ENCODE measurements at places on chromosomes 16 and 17. TPM values are rescaled to one million over a fixed set of nuclear protein-coding genes. Genes with fewer than 3 reads are reported as not detected.

DNA sequence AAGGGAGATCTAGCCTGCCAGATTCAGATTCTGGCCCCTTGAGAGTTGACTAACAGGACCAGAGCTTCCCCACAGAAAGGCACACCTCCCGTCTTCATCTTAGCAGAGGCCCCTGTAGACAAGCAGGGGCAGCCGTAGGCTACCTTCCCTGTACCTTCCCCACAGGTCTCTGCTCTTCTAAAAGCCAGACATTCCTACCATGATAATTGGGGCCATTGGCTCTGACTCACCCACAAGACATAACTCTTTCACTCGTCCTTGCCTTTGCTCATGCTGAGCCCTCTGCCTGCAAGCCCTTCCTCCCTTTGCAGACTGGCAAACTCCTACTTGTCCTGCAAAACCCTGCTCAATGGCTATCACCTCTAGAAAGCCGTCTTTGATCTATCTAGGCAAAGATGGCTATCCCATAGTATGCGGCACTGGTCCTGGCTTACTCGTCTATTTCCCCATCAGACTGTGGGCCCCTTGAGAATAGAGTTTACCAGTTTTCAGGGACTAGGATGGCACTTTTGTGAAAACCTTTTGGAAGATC lies 43.8 kb downstream of the PIMREG start:
- no peak overlapping the region for H3K4me3 ChIP-seq
- H3K36me3 ChIP-seq: no peaks in the 10 kb centered on the region
- H3K27ac ChIP-seq: no peak overlapping the region
- H3K4me1 ChIP-seq: no peaks in the 10 kb centered on the region
- no peak for DNase-seq

GRCh38 chr16:48366165-48367093 lies 18.8 kb downstream of the SIAH1 start:
- DNase-seq: peak; percentile 59
- no peaks in the 10 kb centered on the region for H3K27me3 ChIP-seq
- H3K36me3 ChIP-seq: no peaks in the 10 kb centered on the region
- peaks cover 36% of the 10 kb centered on the region for H3K4me1 ChIP-seq
- peak overlapping the region; percentile 87 for H3K27ac ChIP-seq
- H3K4me3 ChIP-seq: peak overlapping the region; percentile 29

- H3K27me3 ChIP-seq: no peaks in the 10 kb centered on the region
- H3K4me1 ChIP-seq: no peaks in the 10 kb centered on the region
- H3K4me3 ChIP-seq: no peak overlapping the region
- H3K27ac ChIP-seq: no peak overlapping the region
- DNase-seq: no peak
Measured at GRCh38 chr17:41407226-41407625, 9.8 kb upstream of the KRT31 start.

- H3K36me3 ChIP-seq: no peaks in the 10 kb centered on the region
- DNase-seq: no peak
- H3K4me3 ChIP-seq: no peak overlapping the region
- no peaks in the 10 kb centered on the region for H3K27me3 ChIP-seq
- H3K27ac ChIP-seq: no peak overlapping the region
Measured at GRCh38 chr16:88914750-88915368, 48.4 kb upstream of the PABPN1L start.

DNA sequence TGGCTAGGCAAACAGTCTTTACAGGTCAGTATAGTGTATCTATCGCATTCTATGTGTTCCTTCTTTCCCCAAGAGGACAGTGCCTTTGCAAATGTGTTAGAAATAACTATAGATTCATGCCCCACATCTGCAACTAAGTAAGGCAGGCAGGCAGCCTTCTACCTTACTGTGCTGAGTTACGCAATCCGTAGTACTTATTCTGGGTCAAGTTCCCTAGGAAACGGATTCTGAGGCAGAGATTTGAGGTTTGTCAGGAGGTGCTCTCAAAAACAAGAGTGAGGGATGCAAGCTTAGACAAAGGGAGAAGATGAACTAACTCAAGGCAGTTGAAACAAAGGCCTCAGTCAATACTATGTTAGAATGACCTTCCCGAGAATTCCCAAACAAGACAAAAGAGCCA lies 12.7 kb upstream of the ANKFY1 start:
- DNase-seq: no peak
- no peaks in the 10 kb centered on the region for H3K27me3 ChIP-seq
- H3K36me3 ChIP-seq: peaks cover 1% of the 10 kb centered on the region
- peaks cover 9% of the 10 kb centered on the region for H3K4me1 ChIP-seq
- no peak overlapping the region for H3K27ac ChIP-seq

GRCh38 chr17:48970865-48971687 lies 2.7 kb upstream of the GIP start:
- DNase-seq: no peak
- H3K4me1 ChIP-seq: no peaks in the 10 kb centered on the region
- no peak overlapping the region for H3K27ac ChIP-seq
- H3K36me3 ChIP-seq: no peaks in the 10 kb centered on the region
- no peak overlapping the region for H3K4me3 ChIP-seq

GRCh38 chr17:29718446-29719039 lies 95.8 kb upstream of the CORO6 start:
- peaks cover 6% of the 10 kb centered on the region for H3K4me1 ChIP-seq
- no peak overlapping the region for H3K27ac ChIP-seq
- no peaks in the 10 kb centered on the region for H3K27me3 ChIP-seq

DNA sequence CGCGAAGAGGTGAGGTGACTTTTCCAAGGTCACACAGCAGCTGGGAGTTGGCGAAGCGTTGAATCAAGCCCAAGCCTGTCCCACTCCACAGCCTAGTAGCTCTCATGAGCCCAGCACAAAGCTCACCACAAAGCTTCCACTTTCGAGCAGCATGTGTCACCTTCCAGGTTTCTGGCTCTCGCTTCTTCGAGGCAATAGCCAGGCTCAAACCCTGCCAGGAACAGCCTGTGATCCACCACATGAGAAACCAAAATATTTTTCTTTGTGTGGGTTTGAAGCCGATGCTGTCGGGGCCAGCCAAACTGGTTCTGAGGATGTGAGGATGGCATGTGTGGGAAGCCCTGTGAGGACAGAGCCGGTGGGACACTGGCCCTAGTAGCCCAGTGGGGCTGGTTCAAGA lies 68.1 kb downstream of the COG7 start:
- no peak overlapping the region for H3K4me3 ChIP-seq
- no peaks in the 10 kb centered on the region for H3K27me3 ChIP-seq
- no peak overlapping the region for H3K27ac ChIP-seq
- H3K4me1 ChIP-seq: no peaks in the 10 kb centered on the region
- no peaks in the 10 kb centered on the region for H3K36me3 ChIP-seq
- DNase-seq: no peak

DNA sequence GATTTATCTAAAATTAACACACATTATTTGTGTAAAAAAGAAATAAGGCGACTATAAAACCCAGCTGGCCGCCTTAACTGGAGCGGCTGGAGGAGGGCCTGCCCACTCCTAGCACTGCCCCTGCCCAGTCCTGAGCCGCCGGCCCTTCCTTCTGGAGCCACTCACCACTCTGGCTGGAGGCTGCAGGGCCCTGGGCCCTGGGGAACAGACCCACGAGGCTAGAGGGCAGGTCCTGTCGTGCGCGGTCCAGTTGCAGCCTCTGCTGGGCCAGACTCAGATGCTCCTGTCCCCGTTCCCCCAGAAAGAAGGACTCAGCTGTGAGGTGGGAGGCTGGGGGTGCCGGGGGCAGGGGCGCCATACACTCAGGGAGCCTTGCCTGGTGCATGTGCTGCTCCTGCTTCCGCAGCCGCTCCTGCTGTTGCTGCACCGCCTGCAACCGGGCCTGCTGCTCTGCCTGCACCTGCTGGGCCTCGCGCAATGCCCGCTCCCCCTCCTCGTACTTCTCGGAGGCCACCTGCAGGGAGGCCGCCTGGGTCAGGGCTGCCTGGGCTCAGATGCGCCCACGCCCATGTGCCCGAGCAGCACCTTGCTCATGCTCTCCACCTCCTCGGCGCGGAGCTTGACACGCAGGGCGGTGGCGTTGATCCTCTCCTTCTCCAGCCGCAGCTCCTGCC lies 9.0 kb upstream of the MRPL38 start:
- H3K27me3 ChIP-seq: no peaks in the 10 kb centered on the region
- no peak overlapping the region for H3K27ac ChIP-seq
- no peak overlapping the region for H3K4me3 ChIP-seq
- H3K4me1 ChIP-seq: no peaks in the 10 kb centered on the region
- no peak for DNase-seq

DNA sequence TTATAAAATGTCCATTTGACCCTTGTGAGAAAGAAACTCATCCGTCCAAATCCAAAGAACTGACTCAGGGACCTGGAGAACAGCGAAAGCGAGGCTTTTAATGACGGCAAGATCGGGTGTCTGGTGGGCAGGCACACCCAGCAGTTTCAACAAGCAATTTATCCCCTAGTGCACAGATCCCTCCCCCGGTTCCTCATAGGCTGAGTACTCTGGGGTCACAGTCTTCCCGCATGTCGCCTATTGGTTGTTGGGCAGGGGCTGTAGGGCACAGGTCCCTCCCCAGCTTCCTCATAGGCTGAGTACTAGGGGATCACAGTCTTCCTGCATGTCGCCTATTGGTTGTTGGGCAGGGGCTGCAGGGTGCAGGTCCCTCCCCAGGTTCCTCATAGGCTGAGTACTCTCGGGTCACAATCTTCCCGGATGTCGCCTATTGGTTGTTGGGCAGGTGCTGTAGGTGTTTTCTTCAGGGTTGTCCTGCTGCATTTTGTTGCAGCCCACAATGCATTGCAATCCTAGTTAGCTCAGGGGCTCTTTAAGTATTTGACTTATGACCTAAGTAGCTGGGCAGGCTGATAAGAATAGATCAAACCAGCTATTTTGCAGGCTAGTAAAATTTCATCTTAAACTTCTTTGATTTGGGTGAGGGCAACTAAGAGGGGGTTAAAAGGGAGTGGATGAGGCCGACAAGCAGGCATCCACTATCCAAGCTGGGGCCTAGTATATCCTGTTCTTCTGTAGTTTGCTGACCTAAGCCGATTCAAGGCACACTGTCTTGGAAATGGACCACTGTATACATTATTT lies 3.6 kb upstream of the UTS2R start:
- H3K27me3 ChIP-seq: peaks cover 12% of the 10 kb centered on the region
- no peak for DNase-seq
- no peak overlapping the region for H3K4me3 ChIP-seq
- H3K36me3 ChIP-seq: no peaks in the 10 kb centered on the region
- H3K4me1 ChIP-seq: peaks cover 26% of the 10 kb centered on the region

GRCh38 chr17:43467981-43468581 lies 15.7 kb upstream of the DHX8 start:
- no peak overlapping the region for H3K4me3 ChIP-seq
- no peaks in the 10 kb centered on the region for H3K4me1 ChIP-seq
- H3K27ac ChIP-seq: no peak overlapping the region
- peak; percentile 27 for DNase-seq
- H3K36me3 ChIP-seq: no peaks in the 10 kb centered on the region

DNA sequence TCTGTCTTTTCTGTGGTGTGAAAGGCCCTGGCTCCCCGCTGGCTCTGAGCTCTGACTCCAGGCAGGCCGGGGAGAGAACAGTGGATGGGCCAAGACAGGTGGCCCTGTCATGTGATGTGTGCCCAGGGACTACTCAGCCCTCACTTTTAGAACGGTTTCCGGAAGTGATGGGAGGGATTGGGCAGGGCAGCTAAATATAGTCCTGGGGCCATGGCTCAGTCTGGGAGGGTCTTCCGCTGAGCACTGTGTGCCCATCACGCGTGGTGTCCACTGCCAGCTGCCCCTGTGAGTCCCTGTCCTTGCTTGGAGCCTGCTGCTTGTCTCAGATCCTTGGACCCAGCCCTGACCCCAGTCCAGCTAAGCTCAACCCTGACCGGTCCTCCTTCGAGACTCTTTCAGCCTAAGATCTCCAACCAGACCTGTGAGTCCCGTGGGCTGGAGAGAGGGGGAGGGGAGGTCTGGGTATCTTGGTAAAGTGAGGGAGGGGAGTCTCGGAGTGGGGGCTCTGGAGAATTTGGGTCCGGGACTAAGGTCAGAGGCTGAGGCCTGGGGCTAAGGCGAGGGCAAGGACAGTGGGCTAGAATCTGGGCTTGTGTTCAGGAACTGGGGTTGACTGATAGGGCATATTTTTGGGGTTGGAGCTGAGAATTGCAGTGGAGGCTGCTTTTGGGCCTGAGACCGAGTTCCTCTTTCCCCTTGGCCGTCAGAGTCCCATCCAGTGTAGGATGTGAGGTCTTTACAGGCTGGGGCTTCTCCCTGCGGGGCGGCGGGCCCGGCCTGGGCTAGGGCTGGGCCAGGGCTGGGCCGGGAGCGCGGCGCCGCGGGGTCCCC lies at the start of gene TRIM72:
TSS of gene TRIM72 (plus strand) at position 243 of the 831 bp plus-strand sequence. CDS start 620 bp downstream, outside the sequence.
- peak within 1 kb of the TSS; percentile 18 for H3K4me3 ChIP-seq
- no peaks in the 10 kb centered on the region for H3K36me3 ChIP-seq
- no peak for DNase-seq
- no peak within 1 kb of the TSS for H3K27ac ChIP-seq
- H3K27me3 ChIP-seq: no peaks in the 10 kb centered on the region

GRCh38 chr17:80751946-80752581 lies 207.4 kb downstream of the RPTOR start:
- H3K27me3 ChIP-seq: no peaks in the 10 kb centered on the region
- H3K27ac ChIP-seq: no peak overlapping the region
- peaks cover 3% of the 10 kb centered on the region for H3K36me3 ChIP-seq
- H3K4me1 ChIP-seq: no peaks in the 10 kb centered on the region
- no peak for DNase-seq

GRCh38 chr17:43006639-43007551 lies at the start of gene IFI35:
Gene IFI35 (plus strand): TSS chr17:43006784. CDS start chr17:43006948, 164 bp downstream.
- DNase-seq: peak; percentile 86
- H3K4me1 ChIP-seq: peaks cover 28% of the 10 kb centered on the region
- H3K4me3 ChIP-seq: peak within 1 kb of the TSS; percentile 71

- DNase-seq: no peak
- no peak overlapping the region for H3K27ac ChIP-seq
- H3K4me3 ChIP-seq: no peak overlapping the region
- H3K4me1 ChIP-seq: no peaks in the 10 kb centered on the region
Measured at GRCh38 chr16:81170824-81171223, 67.7 kb upstream of the BCO1 start.

DNA sequence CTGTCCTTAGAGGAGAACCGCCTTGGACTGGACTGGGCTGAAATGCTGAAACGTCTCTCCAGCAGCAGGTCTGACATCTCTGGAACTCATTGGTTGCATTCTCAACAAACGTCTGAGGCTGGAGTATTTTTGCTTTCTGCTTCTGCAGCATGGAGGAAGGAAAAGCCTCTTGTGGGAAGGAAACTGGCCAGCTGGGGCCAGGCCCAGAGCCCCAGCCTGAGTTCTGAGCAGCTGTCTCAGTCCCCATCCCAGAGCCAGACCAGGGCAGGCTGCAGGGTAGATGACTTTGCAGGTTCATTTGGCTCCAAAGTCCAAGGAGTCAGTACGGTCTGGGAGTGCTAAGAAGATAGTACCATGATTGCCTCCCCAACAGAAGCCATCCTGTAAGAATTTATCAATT lies 18.3 kb downstream of the TEKT3 start:
- H3K4me1 ChIP-seq: no peaks in the 10 kb centered on the region
- no peak overlapping the region for H3K27ac ChIP-seq

DNA sequence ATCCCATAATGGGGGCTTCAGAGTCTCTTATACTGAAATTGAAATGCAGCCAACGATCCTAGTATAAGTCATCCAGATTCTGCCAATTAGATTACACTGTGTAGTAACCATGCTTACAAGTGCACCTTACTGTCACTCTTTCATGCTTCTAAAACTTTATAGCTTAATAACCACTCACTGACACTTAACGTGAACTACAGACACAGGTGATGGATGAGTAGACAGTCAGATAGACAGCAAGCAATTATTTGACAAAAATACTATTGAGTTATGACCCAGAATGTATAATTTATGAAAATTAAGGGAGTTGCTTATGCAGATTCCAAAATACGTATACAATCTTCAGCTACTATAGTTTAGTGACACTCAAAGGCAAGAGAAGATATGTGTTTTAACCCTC lies 6.3 kb downstream of the CDH8 start:
- DNase-seq: no peak
- no peaks in the 10 kb centered on the region for H3K36me3 ChIP-seq
- H3K27ac ChIP-seq: no peak overlapping the region
- H3K27me3 ChIP-seq: peaks cover 4% of the 10 kb centered on the region

The SLC6A2 gene
- total RNA-seq: not detected

The TAT gene
- total RNA-seq: not detected

The SULT1A3 gene
- 5.7 TPM for total RNA-seq

The CDK5R1 gene
- 1.6 TPM for total RNA-seq

The ABCC12 gene
- total RNA-seq: not detected

Data from body of pancreas (tissue), 4 donors.